ENCODE measurements at places on chromosomes 1 and 21.

GRCh38 chr1:207883104-207883651, 27.7 kb downstream of the CD34 start:
- no peak for DNase-seq

DNA sequence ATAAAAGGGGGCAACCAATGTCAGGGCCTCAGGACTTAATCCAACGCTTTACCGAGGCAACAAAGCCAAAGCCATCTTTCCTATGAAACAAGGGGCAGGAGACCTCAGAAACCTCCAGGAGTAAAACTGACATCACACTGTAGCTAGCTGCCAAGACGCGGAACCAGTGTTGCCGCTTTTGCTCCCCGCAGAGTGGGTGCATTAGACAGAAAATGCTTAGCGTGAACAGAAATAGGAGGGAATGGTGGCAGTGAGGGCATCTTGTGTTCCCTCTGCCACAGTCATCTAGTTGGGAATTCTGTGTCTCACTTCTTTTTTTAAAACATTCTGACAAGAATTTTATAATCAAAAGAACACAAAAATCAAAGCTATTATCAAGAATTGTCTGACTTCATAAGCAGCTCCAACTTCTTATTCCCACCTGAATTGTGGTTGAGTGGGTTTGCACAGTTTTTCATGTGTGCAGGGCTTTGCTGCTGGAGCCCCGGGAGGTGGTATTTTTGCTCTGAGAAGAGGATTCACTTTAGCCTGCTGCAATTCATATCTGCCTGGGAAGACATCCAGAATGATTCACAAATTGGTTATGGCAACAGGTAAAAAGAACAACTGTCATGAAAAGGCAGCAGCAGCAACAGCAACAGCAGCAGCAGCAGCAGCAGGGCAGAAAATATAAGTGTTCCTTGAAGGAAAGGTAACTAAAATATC, 82.2 kb upstream of the DIRAS3 start:
- no peak for DNase-seq

DNA sequence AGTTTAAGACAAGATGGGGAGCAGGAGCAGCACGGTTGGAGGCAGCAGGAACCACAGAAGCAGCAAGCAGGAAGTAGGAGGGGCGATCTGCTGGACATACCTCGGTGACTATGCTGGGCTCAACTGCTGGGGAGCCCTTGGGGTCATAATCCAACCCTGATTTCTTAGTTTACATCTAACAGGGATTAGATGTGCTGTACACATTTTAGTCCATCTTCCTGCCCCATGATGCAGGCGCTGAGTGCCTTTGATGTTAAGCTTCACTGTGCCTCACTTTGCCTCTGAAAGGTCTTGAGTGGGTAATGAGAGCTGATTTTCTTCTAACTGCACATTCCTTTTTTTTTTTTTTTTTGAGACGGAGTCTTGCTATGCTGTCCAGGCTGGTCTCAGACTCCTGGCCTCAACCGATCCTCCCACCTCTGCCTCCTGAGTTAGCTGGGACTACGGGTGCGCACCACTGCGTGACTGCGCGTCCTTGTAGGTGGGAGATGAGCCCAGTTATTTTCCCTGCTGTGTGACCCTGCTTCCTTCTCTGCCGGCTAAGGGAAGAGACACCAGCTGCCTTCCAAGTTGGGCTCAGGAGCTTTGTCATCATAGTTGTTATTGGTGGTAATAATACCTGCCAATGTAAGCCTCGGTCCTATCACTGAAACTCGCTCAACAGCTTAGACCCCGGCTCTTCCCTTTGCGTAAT, 1.1 kb upstream of the RCAN3 start:
- peak; percentile 55 for DNase-seq

- DNase-seq: no peak
Measured at GRCh38 chr21:23452384-23453083, 2154.7 kb downstream of the MRPL39 start.

DNA sequence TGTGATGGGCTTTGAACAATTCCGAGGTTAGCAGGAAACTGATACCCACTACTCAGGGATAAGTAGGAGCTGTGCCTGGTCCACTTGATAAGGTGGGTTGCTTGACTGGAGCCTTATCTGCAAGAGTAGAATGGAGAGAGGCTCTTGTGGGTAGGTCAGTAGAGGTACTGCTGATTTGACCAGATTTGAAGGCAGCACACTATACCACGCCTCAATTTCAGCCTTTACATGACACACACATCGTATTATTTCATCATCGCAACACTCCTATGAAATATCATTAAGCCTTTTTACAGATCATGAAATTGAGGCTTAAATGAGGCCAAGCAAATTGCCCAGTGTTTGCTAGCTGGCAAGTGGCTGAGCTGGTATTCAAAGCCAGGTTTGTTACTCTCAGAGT, 69.6 kb downstream of the KCNJ15 start:
- DNase-seq: no peak

- no peak for DNase-seq
Measured at GRCh38 chr1:110525249-110525595, 6.2 kb upstream of the KCNA10 start.

- DNase-seq: no peak
Measured at GRCh38 chr21:25721987-25722386, 12.7 kb downstream of the ATP5PF start.

GRCh38 chr1:151327903-151328674, 873 bp upstream of the PI4KB start:
- DNase-seq: no peak

DNA sequence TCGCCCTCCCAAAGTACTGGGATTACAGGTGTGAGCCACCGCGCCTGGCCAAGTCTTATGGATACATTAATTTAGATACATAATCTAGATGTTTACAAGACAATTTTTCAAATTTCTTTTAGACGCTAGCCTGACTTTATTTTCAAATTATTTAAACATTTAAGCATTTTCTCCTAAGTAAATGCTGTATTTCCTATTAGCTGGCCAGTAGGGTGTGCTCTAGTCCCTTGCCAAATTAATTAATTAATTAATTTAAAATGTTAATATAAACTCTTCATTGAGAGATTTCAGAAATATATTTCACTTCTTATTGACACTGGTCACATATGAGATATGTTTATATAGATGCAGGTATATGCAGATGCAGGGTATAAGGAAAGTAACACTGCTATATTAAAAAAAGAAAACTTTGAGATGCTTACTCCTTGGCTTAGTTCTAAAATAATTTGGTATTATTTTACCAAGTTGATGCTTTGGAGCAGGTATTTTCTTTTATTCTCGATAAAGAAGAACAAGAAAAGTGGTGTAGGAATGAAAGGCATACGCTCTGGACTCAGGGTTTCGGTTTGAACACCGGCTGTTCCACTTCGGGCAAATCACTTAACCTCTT, 5.2 kb upstream of the ERRFI1 start:
- peak; percentile 63 for DNase-seq

- no peak for DNase-seq
Measured at GRCh38 chr1:70057500-70057899, 147.9 kb downstream of the LRRC40 start.

DNA sequence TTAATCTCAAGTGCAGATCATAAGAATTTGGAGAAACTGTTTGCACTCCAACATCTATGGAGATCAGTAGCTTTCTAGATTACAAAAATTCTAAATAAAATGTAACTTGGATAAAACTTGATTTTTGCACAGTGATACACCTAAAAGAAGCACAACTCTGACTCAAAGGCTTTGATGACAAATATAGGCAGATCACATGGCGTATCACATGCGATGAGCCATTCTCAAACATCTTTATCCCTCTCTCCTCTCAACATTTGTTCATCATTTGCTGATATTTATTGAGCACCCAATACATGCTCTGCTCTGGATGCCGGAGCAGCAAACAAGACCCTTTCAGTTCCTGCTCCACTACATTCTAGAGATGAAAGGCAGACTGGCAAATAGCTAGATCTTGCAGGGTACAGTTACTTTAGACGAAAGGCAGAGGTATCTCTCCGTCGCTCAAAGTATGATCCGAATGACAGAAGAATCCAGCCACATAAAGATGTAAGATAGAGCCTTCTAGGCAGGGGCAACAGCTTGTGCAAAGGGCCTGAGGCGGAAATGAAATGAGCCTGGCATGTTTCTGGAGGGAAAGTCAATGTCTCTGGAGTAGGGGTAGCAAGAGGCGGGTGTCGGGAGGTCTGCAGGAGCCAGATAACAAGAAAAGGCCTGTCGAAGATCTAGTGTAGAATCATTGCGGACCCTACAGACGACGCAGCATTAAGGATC, 145.8 kb upstream of the ERRFI1 start:
- DNase-seq: no peak

GRCh38 chr1:207863893-207864535, 46.9 kb downstream of the CD34 start:
- peak; percentile 66 for DNase-seq

DNA sequence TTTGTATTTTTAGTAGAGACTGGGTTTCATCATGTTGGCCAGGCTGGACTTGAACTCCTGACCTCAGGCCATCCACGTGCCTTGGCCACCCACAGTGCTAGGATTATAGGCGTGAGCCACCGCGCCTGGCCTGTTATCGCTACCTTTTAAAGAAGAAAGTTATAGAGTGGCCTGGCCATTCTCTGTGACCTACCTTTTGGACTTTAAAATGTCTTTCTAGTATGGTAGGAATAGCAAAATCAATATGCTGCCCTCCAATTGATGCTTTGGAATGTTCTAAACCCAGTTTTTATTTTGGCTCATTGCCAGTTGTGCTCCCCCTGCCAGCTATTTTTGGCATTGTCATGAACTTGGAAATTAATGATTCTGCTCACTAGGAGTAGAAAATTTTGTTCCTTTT, 19.9 kb downstream of the HIPK1 start:
- no peak for DNase-seq

- DNase-seq: no peak
Measured at GRCh38 chr1:84277343-84278059, 24.0 kb upstream of the SAMD13 start.

- peak; percentile 45 for DNase-seq
Measured at GRCh38 chr1:50976890-50977574, 7.0 kb downstream of the CDKN2C start.

- no peak for DNase-seq
Measured at GRCh38 chr1:74690364-74690696, 16.7 kb upstream of the ERICH3 start.

DNA sequence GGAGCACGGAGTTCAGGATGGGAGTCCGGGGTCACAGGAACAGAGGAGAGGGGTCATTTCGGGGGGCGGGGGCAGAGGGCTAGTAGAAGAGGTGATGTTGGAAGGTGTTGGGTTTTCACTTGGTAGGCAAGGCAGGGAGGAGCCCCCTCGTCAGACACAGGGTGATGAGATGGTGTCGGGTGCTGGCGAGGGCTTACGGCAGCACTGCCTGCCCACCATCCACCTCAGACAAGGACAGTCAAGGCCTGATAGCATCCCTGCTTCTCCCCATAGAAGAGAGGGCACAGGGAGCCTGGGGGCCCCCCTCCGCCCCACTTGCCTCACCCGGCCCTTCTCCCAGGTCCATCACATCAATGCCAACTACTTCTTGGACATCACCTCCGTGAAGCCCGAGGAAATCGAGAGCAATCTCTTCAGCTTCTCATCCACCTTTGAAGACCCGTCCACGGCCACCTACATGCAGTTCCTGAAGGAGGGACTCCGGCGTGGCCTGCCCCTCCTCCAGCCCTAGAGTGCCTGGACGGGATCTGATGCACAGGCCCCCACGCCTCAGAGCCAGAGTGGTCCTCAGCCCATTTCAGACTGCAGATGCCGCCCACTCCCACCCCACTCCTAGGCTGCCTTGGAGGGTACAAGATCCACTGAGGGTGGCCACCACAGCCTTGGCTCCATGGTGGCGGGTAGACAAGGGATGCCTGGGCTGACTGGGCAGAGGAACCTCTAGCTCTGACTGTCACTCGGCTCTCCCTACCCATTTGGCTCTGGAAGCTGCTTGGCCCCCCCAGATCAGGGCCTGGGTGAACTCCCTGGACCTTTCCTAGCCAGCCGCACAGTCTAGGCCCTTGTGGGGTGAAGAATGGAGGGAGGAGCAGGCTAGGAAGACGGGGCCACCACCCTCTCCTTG, 4.3 kb upstream of the MTFR1L start:
- no peak for DNase-seq

- no peak for DNase-seq
Measured at GRCh38 chr1:75768016-75768415, 18.0 kb upstream of the RABGGTB start.

- DNase-seq: no peak
Measured at GRCh38 chr1:42433369-42433768, 22.5 kb downstream of the ZMYND12 start.

- DNase-seq: no peak
Measured at GRCh38 chr1:62367005-62367557, 47.8 kb upstream of the KANK4 start.

- peak; percentile 33 for DNase-seq
Measured at GRCh38 chr1:58899587-58900271, 115.9 kb upstream of the JUN start.

- DNase-seq: no peak
Measured at GRCh38 chr1:214385428-214385827, 104.5 kb downstream of the SMYD2 start.

DNA sequence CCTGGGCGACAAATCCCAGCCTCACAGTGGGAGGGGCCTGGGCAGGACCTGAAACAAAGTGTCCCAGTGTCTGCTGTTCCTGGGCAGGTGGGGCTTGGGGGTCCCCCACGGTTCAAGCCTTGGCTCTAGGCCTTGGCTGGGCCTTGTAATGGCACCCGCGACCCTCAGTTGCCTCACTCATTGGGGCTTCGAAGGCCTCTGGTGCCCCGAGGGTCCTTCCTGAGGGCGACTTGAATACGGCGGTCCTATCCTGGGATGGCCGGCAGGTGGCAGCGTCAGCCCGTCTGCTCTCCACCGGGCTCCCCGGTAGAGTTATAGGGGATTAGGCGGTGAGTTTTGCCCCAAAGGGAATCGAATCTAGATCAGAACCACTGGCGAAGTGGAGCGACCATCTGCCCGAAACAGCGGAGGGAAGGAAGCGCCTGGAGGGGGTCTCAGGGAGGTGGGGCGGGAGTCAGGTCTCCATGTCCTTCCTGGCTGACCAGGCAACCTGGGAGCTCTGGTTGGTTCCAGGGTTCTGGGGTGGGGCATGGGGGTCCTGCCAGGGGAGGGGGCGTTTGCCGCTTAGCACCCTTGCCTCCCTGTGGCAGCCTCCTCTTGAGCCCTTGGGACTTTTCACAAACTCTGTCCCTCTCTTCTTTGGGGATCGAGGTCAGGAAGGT, 2.1 kb upstream of the PEX10 start:
- DNase-seq: peak; percentile 44

GRCh38 chr1:225114354-225114990, 185.0 kb downstream of the DNAH14 start:
- no peak for DNase-seq

- DNase-seq: no peak
Measured at GRCh38 chr21:25170681-25171080, 436.6 kb downstream of the MRPL39 start.

DNA sequence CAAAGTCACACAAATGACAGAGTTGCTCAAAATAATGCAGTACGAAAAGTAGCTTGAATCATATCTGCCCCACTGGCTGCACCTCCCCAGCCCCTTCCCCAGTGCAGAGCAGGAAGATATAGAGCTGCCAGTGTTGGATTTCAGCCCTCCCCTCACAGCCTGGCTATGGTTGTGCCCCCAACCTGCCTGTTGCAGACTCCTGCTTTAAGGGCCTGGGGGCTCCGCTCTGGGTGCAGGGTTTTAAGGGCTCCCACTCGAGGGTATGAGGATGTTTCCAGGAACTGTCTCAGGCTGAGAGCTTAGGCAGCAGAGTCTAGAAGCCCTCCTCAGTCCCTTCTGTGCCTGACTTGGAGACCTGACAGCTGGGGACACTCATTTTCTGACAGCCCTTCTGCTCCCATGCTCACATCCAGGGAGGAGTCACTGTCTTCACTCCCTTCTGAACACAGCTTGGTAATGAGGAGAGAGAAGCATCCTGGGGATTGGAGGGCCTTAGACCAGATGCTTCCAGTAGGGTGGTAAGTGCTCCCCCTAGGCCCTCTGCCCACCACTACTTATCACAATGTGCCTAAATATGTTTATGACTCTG, 4.6 kb downstream of the S100A9 start:
- no peak for DNase-seq

Measured in inflammatory macrophage treated with lipopolysaccharide for 4 hours (primary cell).